ENCODE measurements at places on chromosomes 11 and 22.
A peak's percentile ranks its signal among the peaks of the same experiment; 100 is the strongest.

DNA sequence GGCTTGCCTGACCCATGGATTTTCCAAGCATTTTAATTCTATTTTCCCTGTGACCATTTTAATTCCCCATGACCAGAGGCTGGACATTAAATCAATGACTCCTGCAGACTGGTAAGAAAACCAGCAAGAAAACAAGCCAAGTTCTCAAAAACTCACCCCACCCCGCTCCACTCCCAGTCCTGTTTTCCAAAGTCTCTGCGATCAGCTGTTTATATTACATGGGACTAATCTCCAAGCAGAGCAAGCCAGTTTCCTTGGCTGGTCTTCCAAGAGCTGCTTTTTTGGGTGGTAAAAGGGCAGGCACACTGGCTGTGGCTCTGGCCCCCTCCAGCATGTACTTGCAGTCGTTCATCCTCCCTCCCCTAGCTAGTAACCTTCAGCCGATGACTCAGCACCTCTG lies 97.9 kb downstream of the RRAS2 start:
- DNase-seq, result no peak

- no peak for DNase-seq
These were observed 231.3 kb downstream of the METTL15 start for GRCh38 chr11:28339488-28339887.

GRCh38 chr11:126134461-126135155 lies 71.9 kb upstream of the CDON start:
- DNase-seq, result no peak

GRCh38 chr11:69088676-69089146 lies 40.0 kb downstream of the TPCN2 start:
- peak; percentile 40 for DNase-seq

DNA sequence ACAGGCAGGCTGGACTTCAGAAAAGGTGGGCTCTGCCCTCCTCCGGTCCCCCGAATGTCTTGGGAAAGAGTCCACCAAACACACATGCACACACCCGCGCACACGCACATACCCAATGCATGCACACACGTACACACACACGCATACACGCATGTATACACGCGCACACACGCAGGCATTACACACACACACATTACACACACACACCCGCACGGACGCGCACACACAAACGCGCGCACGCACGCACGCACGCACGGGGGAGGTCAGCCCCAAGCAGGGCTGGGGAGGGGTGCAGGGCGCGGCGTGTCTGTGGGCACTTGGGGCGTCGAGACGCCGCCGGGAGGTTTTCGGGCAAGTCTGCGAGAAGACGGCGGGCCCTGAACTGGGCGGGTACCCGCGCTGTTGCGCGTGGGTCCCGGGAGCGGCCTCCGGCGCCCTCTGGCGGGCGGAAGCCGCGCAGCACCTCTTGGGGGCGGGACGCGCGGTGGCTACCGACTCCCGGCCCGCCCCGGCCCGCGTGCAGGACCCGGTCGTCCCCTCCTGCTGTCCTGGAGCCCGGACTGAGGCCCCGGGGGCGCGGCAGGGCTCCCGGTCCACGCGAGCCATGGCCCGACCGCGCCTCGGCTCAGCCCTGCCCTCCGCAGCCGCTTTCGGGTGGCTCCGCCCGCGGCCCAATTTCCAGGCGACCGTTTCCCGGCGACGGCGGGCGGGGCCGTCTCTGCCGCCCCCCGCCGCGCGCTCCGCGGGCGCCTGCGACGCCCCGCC lies 3.6 kb downstream of the SEPTIN5 start:
- DNase-seq, result peak; percentile 28

DNA sequence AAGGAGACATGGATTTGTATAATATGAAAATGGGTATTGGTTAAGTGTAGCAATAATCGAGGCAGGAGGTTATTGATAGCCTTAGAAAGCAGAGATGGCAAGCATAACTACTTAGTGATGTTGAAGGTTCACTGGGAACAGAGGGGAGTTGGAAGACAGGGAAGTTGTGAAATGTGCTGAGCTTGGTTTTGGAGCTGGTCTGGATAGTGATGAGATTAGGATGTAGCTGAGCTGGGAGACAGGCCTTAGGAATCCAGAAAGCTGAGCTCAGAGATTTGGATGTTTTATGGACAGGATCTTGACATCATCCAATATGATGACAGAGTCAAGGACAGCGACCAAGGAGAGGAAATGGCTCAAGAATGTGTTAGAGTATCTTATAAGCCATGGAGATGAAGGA lies 113.1 kb downstream of the ARHGAP42 start:
- DNase-seq, result no peak

- no peak for DNase-seq
These were observed 9.4 kb downstream of the VSTM5 start for GRCh38 chr11:93840981-93841380.

GRCh38 chr22:47616396-47617020 lies 854.1 kb downstream of the TBC1D22A start:
- no peak for DNase-seq

- no peak for DNase-seq
These were observed 7.6 kb downstream of the MAML2 start for GRCh38 chr11:96335388-96335787.

DNA sequence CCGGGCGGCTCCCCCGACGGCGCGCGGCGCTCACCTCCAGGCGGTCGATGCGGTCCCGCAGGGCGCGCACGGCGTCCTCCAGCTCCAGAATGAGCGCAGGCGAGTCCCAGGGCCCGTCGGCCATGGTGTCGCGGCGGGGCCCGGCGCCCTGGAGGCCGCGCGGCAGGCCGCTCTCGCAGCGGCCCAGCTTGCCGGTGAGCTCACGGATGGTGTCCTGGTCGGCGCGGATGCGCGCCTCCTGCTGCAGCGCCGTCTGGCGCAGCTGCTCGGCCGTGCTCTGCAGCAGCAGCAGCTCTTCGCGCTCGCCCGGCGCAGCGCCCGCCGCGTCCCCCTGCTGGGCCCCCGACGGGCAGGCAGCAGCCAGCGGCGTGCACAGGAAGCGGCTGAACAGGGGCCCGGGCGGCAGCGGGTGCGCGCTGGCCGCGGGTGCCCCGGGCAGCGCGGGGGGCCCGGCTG lies 599 bp downstream of the NPTXR start:
- peak; percentile 27 for DNase-seq

DNA sequence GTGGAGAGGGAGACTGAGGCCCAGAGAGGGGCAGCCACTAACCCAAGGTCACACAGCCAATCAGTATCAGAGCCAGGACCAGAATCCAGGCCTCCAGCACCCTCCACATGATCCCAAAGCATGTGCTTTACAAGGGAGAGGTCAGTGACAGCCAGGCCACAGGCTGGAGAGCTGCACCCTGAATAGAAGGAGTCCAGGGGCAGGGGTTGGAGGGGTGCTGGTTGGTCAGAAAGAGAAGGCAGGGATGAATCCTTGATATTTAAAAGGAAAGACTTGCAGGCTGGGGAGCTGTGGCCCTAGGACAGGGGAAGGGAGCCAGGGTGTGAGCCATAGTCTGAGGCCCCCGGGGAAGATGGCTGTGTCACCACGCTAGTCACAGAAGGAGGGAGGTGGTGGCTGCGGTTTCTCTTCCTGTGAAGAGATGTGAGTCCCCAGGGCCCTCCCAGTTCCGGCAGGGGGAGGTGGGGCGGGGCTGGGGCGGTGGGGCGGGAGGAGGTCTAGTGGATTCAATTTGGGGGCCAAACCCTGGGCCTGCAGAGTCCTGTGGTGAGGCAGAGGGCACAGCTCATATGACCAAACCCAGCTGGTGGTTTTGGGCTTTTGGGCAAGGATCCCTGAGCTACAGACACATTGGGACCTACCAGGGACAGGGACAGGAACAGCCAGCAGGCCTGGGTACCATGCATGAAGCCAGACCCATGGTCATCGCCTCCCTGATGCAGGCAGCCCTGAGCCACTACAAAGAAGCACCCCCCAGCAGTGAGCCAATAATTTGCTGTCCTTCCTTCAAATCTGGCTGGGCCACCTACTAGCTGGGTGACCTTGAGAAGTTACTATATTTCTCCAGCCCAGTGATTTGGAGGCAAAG lies 14.0 kb downstream of the RAC2 start:
- no peak for DNase-seq

- no peak for DNase-seq
These were observed 28.8 kb downstream of the FLRT1 start for GRCh38 chr11:64064374-64065140.

DNA sequence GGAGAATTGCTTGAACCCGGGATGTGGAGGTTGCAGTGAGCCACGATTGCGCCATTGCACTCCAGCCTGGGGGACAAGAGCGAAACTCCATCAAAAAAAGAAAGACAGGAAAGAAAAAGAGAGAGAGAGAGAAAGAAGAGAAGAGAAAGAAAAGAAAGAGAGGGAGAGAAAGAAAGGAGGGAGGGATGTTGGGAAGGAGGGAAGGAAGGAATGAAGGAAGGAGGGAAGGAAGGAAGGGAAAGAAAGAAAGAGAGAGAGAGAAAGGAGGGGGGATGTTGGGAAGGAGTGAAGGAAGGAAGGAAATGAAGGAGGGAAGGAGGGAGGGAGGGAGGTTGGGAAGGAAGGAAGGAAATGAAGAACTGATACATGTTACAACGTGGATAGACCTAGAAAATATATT lies 12.3 kb upstream of the SPINDOC start:
- no peak for DNase-seq

DNA sequence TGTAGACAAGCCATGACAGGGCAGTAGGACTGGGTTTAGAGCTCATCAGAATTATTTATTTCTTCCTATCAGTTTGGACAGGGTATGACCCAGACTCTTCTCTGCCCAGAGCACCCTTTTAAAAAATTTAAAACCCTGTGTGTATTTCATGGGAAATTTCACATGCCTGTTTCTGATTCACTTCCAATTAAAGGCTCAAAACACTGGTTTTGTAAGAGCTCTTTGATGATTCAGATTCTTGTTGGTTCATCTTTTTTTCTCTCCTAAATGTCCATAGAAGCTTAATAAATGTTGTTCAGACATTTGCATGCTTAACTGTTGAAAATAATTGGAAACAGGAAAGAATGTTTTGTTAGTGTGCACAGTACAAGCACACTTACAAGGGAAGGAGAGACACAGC lies 13.8 kb downstream of the FLI1 start:
- DNase-seq, result no peak

GRCh38 chr11:8312986-8313385 lies 49.3 kb upstream of the LMO1 start:
- no peak for DNase-seq

GRCh38 chr22:27609451-27609888 lies 192.1 kb downstream of the MN1 start:
- no peak for DNase-seq

- DNase-seq, result no peak
These were observed 29.0 kb downstream of the PDE3B start for GRCh38 chr11:14672635-14673034.

DNA sequence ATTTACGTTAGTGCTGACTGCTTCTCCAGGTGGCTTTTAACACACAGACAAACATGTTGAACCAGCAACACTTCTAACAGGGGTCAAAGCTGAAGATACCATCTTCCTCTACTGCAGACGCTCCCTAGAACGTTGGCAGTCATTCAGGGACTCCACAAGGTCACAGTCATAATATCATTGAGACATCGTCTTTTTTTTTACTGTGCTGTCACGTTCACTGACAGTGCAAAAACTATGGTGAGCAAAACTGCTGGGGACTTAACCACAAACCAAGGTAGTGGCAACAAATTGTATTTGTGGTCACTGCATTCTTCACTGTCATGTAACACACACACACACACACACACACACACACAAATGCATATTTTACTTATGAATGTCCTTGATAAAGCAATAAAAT lies 244.9 kb downstream of the CASP12 start:
- no peak for DNase-seq

GRCh38 chr11:68661014-68661413 lies 23.3 kb upstream of the GAL start:
- no peak for DNase-seq

- DNase-seq, result no peak
These were observed 92.3 kb upstream of the B3GAT1 start for GRCh38 chr11:134504146-134504905.

- no peak for DNase-seq
These were observed 26.7 kb downstream of the ASCC2 start for GRCh38 chr22:29811377-29811776.

DNA sequence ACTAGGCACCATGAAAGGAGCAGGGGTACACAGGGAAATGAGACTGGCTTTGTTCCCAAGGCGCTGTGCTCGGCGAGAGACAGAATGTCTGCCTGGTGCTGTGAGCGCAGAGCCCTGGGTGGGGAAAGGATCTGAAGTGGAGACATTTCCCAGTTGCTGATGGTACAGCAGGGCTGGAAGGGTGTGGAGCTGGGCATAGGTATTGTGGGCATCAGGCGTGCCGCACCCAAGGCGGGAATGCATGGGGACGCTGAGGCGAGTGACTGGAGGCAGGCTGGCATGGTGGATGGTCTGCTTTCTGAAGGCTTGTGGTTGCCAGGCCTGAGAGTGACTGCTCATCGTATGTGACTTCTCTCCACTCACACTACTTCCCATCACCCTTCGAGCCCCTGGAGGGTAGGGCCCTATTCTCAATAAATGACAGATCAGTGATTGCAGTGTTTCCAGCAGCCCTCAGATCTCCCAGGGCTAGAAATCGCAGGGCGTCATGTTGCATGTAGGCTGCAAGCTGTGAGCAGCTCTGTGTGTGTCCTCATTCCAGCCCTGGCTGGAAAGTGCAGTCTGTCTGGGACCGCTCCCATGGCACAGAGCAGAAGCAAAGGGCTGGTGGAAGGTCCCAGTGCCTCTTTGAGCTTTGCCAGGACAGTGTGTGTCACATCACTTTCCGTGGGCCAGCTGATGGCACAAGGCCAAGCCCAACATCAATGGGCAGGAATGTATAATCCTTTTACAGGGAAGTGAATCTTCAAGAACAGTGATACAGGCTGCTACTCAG lies 67.7 kb downstream of the TBC1D22A start:
- DNase-seq, result no peak

DNA sequence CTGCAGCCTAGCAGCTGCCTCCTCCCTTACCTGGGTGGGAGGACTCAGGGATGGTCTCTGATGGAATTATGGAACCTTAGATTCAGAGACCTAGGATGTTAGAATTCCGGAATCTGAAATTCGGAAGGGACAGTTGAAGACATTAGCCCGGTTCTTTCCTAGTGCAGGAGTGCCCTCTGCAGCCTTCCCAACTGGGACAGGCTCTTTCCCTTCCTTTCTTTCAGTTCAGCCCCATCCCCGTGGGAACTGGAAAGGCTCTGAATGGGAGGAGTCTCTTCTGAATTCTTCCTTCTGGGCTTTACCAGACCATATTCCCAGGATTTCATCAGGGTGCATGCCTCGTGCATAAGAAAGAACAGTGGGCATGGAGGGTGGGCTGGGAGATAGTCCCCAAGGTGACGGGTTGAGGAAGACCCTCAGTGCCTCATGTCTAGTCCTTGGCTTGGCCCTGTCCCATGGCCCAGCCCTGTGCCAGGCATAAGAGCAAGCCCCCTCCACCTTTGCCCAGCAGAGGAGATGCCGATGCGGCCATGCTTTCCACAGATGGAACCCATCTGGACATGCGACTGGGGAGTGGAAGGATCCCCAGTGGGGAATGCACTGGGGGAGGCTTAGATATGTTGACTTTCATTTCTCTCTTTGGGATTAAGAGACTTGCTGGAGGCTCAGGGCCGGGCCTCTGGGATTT lies 14.4 kb downstream of the DNAJB13 start:
- no peak for DNase-seq
